Transverse colon (tissue), 4 donors: ENCODE measurements at places on chromosomes 3 and 15. TPM values are rescaled to one million over a fixed set of nuclear protein-coding genes. Genes with fewer than 3 reads are reported as not detected.

DNA sequence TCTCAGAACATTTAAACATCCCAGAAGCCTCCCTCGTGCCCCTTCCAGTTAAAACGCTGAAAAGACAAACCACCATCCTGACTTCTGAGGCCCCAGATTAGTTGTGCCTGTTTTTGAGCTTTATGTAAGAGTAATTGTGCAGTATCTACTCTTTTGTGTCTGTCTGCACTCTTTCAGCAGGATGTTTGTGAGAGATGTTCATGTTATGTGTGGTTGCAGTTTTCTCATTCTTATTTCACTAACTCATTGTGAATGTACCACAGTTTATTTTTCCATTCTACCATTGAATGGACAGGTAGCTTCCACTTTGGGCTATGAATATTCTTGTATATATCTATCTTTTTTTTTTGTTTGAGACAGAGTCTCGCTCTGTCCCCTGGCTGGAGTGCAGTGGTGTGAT lies 40.3 kb downstream of the MINAR1 start:
- no peak for DNase-seq

- DNase-seq: no peak
These were observed 124.6 kb upstream of the GBE1 start for GRCh38 chr3:81886081-81886480.

GRCh38 chr15:90362936-90363212 lies 10.8 kb downstream of the ZNF774 start:
- no peak for DNase-seq

GRCh38 chr3:105747060-105747541 lies 121.7 kb downstream of the CBLB start:
- no peak for DNase-seq

DNA sequence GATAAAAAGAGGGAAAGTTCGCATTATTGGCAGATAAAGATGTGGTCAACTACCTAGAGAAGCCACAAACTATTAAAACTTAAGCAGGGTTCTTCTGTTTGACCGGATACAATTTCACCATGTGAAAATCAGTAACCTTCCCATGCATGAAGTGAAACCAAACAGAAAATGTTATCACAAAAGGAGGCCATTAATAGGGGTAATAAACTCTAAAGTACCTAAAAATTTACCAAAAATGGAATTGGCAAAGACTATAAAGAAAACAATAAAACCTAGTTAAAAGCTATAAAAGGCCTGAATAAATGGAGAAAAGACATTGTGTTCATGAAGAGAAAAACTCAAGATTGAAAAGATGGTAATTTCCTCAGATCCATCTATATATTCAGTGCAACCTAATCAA lies 83.4 kb downstream of the FEZF2 start:
- no peak for DNase-seq

Gene GOLGA6L9
- 2.6 TPM for total RNA-seq

- DNase-seq: no peak
These were observed 137.9 kb downstream of the UACA start for GRCh38 chr15:70625438-70625837.

DNA sequence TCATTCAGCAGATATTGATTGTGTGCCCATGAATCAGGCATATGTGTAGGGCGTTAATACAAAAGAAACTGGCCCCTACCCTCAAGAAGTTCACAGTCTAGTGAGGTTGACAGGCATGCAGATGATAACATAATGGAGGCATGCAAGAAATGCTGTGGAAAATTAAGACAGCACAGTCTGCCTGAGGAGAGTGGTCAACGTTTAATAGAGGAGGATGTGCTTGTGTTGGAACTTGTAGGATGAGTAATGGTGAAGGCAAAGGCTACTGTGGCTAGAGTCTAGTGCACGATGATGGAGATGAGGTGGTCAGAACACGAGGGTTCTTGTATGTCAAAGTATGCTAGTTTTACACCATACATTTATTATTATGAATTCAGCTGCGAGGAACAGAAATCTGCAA lies 295.7 kb downstream of the SOX2 start:
- no peak for DNase-seq

GRCh38 chr15:92091155-92091734 lies 237.7 kb downstream of the SLCO3A1 start:
- DNase-seq: peak; percentile 57

Gene SYNPR
- not detected for total RNA-seq

DNA sequence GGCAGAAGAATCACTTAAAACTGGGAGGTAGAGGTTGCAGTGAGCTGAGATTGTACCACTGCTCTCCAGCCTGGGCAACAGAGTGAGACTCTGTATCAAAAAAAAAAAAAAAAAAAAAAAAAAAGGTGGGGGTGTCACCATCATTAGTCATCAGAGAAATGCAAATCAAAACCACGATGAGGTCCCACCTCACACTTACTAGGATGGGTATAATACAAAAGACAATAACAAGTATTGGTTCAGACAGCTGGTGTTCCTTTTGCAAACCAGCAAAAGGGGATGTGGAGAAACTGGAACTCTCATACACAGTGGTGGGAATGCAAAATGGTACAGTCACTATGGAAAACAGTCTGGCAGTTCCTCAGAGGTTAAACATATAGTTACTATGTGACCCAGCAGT lies 78.7 kb upstream of the TSC22D2 start:
- DNase-seq: no peak

Gene RBPMS2
- 5.2 TPM for total RNA-seq

- DNase-seq: no peak
These were observed 8.1 kb downstream of the SLC33A1 start for GRCh38 chr3:155846119-155846518.

Gene LOXL1
- total RNA-seq: 6.8 TPM

DNA sequence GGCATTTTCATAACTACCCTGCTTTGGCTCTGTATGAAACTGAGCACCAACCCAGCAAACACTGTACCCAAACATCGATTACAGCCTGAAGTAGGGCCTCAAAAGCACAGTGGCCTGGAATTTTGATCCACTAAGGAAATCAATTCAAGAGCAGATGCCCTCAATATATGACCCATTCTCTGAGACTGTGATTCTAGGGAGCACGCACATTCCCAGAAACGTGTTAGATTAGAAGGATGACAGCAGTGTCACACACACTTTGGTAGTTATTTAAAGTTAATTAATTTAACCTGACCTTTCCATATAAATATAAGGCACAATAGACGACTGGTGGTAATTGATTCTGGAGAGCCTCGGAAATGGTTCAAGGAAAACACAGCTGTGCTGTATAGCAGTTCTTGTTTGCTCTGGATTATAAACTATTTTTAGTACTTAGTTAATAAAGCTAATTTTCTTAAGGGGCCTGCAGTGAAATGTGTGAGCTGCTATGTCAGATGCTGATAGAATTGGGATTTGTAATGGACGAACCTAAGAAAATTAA lies 126.3 kb upstream of the ZNF385D start:
- DNase-seq: no peak

Gene GOLGA8O
- total RNA-seq: not detected

Gene CFAP92
- total RNA-seq: 1.2 TPM

DNA sequence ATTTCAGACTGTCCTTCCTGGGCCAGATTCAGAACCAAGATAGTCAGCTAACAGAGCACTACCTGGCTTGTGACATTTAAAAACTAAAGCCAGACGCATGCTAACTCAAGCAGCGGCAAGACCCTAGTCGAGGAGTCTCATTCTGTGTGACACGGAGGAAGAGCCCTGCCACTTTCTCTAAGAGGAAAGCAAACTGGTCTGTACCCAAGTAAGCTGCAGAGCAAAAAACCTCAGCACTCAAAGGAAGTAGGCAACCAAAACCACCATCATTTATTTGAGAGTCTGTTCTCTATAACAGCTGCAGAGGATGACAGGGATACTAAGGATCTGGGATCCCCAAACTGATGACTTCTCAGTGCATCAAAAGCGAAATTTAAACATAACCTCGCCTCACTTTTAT lies 152.1 kb downstream of the OSBPL10 start:
- DNase-seq: no peak

DNA sequence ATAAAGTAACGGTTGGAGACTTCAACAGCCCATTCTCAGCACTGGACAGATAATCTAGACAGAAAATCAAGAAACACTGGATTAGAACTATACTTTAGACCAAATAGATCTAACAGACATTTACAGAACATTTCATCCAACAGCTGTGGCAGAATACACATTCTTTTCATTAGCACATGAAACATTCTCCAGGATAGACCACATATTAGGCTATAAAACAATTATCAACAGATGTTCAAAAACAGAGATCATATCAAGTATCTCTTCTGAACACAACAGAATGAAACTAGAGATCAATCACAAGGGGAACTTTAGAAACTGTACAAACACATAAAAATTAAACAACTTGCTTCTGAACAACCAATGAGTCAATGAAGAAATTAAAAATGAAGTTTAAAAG lies 133.3 kb downstream of the ADAM10 start:
- no peak for DNase-seq

DNA sequence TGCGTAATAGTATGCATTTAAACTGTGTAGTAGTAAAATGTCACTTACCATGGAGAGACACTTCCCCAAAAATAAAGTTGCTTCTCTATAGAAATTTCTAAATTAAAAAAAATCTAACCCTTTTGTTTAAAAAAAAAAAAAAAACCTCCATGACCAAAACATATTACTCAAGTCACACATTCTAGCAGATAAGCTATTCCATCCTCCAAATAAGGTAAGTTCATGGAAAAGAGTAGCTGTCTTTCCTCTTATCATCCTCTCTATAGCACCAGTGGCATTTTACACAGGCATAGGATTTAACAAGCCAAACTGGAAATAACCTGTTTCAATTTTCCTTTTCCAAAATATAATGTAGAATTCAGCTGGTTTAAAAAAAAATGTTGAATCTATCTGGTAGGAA lies 57.4 kb downstream of the LRRFIP2 start:
- DNase-seq: no peak

DNA sequence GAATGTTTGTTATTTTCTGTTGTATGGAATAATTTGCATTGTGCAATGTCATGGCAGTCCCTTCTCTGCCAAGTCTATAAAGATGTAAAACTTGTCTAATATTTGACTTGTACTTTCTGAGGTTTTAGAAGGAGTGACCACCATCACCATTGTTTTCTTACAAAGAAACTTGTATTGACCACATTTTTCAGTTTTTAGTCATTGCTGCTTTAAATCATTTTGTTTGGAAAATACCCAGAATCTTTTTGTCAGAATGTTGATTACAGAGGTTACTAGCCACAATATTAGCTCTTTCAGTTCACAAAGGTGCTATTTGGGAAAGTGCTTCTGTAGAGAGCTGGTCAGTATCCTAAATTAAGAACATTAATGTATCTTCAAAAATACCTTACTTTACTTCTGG lies 532.4 kb upstream of the GBE1 start:
- no peak for DNase-seq

Gene ITIH1
- total RNA-seq: not detected

Gene CIDEC
- total RNA-seq: 50.5 TPM

GRCh38 chr3:191362524-191363090 lies 32.3 kb upstream of the UTS2B start:
- no peak for DNase-seq

- peak; percentile 89 for DNase-seq
These were observed at the start of gene MITF for GRCh38 chr3:69739204-69740102. Gene MITF (plus strand): TSS chr3:69739464. CDS start chr3:69739598, 134 bp downstream.

GRCh38 chr15:94174399-94174802 lies 57.0 kb upstream of the MCTP2 start:
- no peak for DNase-seq

DNA sequence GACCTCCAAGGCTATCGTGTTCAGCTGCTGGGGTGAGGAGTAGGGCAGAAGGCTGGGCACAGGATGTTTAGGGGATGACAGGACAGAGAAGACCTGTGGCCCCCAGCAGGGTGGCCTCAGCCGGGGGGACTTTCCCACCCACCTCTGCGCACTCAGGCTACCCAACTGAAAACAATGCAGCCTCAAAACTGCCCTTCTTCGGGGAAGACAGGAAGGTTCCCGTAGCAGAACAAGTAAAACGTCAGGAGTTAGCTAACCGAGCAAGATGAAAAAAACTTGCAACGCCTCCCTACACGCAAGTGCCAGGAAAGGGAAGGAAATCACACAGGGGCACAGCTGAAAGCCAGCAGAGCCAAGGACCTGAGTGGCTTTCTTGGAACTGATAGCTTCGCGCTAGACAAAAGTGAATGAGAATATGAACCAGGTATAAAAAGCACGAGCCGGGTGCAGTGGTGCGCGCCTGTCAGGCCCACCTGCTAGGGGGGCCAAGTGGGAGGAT lies 38.4 kb upstream of the FURIN start:
- DNase-seq: no peak

- no peak for DNase-seq
These were observed 245.2 kb downstream of the EFHB start for GRCh38 chr3:19688767-19689166.

- no peak for DNase-seq
These were observed 3.7 kb downstream of the IFT80 start for GRCh38 chr3:160395297-160395696.

Gene GOLGA8J
- total RNA-seq: not detected

- DNase-seq: no peak
These were observed 55.4 kb upstream of the POLG start for GRCh38 chr15:89389841-89390603.

Gene GOLIM4
- 98.2 TPM for total RNA-seq

Gene SAMD7
- total RNA-seq: not detected

DNA sequence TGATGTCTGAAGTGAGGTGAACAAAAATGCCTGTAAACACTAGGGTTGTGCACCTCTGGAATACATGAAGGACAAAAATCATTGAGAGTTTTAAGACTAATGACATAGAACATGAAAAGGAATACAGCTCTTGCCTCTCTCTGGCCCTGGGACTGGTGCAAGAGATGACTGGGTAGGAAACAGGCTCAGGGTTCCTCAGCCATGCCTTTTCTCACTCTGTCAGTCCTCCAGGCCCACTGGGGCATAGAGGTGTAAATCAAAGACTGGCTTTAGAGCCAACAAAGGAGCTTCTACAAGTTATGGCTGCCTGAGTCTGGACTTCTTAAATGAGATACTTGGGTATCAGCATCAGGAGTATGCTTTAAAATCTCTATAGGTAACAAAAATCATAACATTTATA lies 554.7 kb upstream of the KCNMB2 start:
- DNase-seq: no peak

Gene PPM1L
- total RNA-seq: 35.5 TPM

Gene SNX22
- total RNA-seq: not detected

- DNase-seq: no peak
These were observed 16.6 kb downstream of the PPP1R2 start for GRCh38 chr3:195526492-195526891.

DNA sequence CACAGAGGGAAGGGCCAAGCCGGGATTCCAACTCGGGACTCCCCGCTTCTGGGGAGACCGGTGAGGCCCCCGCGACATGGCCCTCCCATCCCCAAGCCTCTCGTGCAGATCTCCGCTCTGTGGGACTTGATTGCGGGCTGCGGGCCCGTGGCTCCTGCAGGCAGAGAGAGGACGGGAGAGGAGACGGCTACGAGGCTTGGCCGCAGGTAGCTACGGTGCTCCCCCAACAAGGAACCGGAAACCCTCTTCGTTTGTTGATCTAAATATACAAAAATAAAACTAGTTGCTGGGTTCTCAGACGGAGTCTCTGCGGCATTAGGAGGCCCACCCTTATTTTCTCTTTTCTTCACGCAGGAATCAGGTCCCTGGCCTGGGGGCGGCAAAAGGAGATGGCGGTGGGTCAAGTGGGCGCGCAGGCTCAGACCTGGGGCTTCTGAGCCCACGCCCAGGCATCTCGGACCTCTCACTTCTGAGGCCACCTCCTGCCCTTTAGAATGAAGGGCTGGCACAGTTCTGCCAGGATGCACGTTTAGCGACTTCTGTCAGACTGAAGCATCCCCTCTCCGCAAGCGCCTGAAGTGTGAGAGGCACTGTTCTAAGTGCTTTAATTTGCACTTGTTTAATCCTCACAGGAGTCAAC lies 10.9 kb downstream of the GNB5 start:
- peak; percentile 42 for DNase-seq

GRCh38 chr15:78216276-78217104 lies 17.9 kb downstream of the ACSBG1 start:
- DNase-seq: peak; percentile 93

- no peak for DNase-seq
These were observed 36.9 kb upstream of the PIAS1 start for GRCh38 chr15:68017201-68017600.
